Right renal pelvis (tissue), 4 donors: ENCODE measurements at places on chromosomes 13 and 19. TPM values are rescaled to one million over a fixed set of nuclear protein-coding genes. Genes with fewer than 3 reads are reported as not detected.

The ZNF836 gene
- polyA plus RNA-seq: 16.7 TPM

The PPM1N gene
- polyA plus RNA-seq: 0.25 TPM

The TTC9B gene
- polyA plus RNA-seq: 0.19 TPM

The CCDC169 gene
- polyA plus RNA-seq: 5.8 TPM

The PSG1 gene
- not detected for polyA plus RNA-seq

The CABP5 gene
- 0.10 TPM for polyA plus RNA-seq

The PSG3 gene
- 0.13 TPM for polyA plus RNA-seq
